ENCODE measurements at places on chromosomes 12 and 14.

GRCh38 chr14:30297876-30298795 is 260.8 kb upstream of the G2E3 start:
- no peak for DNase-seq

DNA sequence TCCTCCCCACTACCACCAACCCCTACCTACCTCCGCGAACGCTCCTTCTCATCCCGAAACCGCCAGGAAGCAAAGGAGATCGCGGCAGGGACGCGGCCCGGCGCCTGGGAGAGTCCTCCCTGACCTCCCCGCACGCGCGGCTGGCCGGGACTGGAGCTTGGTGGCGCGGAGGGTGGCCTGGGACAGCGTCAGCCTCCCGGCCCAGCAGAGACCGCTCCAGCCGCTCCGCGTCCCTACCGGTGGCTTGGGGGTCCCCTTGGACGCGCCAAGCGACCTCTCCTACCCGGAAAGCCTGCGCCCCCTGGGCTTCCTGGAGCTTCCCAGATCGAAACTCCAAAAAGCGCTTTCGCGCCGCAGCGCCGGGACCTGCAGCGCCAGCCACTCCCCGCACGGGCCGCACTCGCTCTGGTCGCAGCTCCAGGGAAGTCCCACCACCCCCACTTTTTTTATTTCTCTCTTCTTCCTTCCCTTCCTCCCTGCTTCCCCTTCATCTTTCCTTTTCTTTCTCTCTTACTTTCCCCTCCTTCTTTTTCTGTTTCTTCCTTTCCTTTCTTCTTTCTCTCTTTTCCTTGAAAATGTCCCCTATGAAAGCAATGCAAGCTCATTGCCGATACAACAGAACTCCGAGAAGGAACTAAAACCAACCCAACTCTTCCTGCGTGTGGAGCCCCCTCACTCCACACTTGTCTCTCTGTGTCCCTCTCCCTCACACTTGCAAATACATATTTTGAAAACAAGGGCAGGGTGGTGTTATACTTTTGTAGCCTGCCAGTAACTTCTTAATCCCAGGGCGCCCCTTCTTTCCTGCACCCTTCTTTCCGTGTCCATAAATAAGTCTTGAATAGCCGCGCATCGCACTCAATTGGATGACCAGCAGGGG is 3.8 kb downstream of the DIO3 start:
- no peak for DNase-seq

- no peak for DNase-seq
These were observed 526 bp upstream of the MRPL42 start for GRCh38 chr12:93466625-93467350.

DNA sequence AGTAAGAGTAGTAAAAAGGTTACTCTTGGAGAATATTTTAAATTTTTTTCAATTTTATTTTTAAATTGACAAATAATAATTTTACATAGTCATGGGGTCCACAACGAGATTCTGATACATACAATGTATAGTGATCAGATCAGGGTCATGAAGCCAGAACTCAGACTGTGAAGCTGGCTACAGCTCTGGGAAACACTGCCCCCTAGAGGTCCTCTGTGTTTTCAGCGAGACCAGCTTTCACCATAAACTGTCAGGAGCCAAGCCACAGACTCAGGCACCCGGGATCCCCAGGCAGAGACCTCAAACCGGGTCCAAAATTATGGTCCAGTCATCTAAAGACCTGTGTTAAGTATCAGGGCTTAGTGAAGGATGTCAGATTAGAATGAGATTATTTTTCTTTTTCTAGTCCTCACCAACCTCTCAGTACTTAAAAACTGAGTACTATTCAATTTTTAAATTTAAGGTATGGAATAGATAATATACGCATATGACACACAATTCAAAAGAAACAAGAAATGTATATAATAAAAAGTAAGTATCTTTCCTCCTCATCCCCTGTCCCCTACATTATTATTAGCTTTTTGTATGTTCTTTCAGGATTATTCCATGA is 397.1 kb downstream of the MDGA2 start:
- DNase-seq: peak; percentile 83

GRCh38 chr12:124365726-124366430 is 71.0 kb downstream of the RFLNA start:
- DNase-seq: no peak

DNA sequence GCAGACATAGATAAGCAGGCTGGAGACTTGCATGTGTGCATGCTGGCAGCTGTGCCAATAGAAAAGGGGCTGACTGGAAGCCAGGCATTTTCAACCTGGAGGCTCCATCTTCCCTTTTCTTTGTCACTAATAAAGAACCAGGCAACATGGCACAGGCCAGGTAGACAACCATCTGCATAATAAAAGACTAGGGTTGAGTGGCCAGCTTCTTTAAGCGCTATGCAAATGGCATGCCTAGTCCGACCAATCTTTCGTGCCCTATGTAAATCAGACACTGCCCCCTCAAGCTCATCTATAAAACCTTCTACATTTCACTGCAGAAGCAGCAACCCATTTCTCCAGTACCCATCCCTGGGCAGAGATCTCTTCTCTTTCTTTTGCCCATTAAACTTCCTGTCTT is 4.6 kb upstream of the KLRC1 start:
- DNase-seq: no peak

- DNase-seq: no peak
These were observed 12.2 kb upstream of the TESC start for GRCh38 chr12:117111386-117111785.

DNA sequence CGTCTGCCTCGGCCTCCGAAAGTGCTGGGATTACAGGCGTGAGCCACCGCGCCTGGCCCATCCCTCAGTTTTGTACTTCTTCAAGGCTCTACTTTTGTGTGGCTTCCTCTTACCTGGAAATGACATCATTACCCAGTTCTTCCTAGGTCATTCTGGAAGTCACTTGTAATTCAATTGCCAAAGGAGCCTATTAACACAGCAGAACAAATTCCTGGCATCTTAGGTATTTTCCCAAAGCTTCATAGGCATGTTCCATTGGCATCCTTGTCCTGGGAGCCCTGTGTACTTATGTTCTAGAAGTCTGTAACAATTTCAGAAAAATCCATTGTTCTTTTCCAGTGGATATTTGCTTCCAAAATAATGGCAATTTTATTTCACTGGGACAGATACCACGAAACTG is 60.6 kb downstream of the DAAM1 start:
- DNase-seq: no peak

DNA sequence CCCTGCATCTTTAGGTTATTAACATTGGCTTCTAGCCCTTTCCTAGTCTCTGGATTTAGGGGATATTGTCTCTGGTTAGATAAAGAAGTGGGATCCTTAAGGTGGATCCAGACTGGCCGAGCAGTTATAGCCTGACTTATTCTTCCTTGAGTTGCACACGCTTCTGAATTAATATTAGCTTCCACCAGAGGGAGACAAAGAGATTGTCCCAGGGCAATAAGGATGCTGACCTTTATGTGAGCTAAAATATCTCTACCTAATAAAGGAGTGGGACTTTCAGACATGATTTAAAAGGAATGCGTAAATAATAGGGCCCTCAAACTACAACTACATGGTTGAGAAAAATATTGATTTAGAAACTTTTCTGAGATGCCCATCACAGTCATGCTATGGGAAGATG is 139.7 kb downstream of the SLCO1B3 start:
- peak; percentile 61 for DNase-seq

DNA sequence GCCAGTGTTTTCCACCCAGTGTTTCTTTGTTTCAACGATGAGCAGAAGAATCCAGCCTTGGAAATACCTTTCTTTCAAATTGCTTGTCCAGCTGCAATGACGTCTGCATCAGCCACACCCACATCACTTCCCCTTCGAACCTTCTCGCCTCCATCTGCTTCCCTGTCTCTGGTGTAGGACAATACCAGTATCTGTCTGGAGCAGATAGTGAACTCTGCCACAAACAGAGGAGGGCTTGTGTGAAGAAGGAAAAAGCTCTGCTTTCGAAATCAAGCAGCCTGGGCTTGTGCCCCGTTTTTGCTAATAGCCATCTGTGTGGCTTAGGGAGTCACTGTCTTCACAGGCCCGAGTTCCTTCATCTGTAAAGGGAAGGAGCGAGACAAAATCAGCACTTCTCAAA is 415.4 kb downstream of the ZFP36L1 start:
- peak; percentile 85 for DNase-seq

DNA sequence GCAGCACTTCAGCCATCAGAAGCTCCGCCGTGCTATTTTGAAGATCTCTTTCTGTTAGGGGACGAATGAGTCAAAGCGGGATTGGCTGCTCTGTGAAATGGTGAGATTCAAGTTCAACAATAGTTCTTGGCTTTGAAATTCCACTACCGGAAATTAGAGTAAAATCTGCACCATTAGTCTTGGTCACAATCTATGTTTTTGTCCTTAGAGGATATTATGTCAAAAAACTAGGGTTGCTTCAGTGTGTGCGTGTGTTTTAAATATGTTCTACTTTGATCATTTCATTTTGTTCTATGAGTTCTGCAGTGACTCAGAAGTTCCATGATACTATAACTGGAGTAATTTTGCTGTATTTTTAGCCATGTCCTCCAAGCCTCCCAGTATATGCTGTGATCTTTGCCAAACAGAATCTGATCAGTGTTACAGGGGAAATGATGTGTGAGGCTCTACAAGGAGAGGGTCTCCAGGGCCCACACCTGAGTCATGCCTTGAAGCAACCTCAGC is 22.6 kb downstream of the GPHB5 start:
- DNase-seq: no peak

GRCh38 chr14:51394384-51394783 is 154.3 kb downstream of the TMX1 start:
- no peak for DNase-seq

- no peak for DNase-seq
These were observed 21.1 kb downstream of the BEGAIN start for GRCh38 chr14:100566119-100566518.

- DNase-seq: no peak
These were observed 14.0 kb upstream of the DPF3 start for GRCh38 chr14:72907886-72908285.

- DNase-seq: no peak
These were observed 95.7 kb downstream of the APAF1 start for GRCh38 chr12:98740751-98741150.

- DNase-seq: peak; percentile 85
These were observed 11.7 kb downstream of the TPCN1 start for GRCh38 chr12:113232840-113233585.

GRCh38 chr12:79690142-79690637 is 574 bp downstream of the PAWR start:
- no peak for DNase-seq

DNA sequence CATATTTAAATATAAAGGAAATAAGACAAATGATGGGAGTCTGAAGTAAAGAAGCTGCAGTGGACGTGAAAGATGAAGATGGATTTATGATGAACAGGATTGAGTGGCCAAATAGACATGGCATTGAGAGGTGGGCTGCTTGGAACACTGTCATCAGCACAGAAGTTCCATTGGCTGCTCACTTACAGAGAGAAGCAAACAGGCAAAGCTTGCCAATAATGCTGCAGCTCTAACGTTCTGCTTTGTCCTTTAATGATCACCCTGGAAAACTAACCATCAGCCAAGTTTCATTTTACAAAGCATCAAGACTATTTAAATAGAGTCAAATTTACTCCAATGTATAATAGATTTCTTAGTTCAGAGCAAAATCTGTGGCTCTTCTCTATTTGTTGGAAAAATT is 721.4 kb downstream of the TMTC2 start:
- no peak for DNase-seq

DNA sequence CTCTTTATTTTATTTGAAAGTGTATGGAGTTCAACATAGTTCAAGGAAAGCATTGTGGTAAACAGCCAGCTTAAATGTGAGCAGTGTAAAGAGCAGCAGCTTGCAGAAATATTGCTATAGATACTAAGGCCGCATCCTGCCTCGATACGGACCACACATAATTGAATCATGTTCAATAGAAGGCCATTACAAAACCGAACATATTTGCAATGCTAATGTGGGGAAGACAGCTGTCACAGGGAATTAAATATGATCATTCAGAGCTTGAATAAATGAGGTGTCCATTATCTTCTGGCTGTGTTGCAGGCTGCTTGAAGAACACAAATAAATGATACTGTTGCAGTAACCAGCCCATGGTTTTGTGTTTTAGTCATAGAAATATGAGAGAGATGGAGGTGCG is 173.2 kb downstream of the BRMS1L start:
- DNase-seq: no peak

- no peak for DNase-seq
These were observed 705.8 kb upstream of the USP15 start for GRCh38 chr12:61554268-61555008.

DNA sequence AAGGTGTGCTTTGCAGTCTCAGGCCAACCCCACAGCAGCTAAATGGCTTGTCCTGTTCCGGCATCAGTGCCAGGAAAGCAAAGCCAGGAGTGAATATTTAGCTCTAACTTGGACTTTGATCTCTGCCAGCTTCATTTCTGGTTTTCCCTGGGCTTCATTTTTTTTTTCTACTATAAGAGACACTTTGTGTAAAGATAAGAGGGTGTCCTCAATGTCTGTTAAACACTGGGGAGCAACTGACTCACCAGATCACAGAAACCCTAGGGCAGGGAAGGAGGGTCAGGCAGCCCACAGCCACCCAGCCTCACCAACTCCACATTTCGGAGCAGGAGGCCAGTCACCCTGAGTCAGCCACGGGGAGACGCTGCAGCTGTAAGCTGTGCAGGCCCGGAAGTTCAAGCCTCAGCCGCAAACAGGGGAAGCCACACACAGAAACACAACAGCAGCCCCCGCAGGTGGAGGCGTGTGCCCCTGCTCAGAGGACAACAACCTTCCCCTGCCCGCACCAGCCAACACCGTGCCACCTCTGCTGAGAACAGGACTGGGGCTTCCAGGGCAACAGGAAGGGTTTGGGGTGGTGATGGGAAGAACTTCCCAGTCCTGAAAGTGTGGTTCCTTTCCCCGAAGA is 6.3 kb downstream of the TNFRSF1A start:
- peak; percentile 88 for DNase-seq

GRCh38 chr12:118063576-118064391 is 2.8 kb upstream of the WSB2 start:
- DNase-seq: no peak

- peak; percentile 73 for DNase-seq
These were observed 173.8 kb upstream of the MIS18BP1 start for GRCh38 chr14:45426685-45427282.

DNA sequence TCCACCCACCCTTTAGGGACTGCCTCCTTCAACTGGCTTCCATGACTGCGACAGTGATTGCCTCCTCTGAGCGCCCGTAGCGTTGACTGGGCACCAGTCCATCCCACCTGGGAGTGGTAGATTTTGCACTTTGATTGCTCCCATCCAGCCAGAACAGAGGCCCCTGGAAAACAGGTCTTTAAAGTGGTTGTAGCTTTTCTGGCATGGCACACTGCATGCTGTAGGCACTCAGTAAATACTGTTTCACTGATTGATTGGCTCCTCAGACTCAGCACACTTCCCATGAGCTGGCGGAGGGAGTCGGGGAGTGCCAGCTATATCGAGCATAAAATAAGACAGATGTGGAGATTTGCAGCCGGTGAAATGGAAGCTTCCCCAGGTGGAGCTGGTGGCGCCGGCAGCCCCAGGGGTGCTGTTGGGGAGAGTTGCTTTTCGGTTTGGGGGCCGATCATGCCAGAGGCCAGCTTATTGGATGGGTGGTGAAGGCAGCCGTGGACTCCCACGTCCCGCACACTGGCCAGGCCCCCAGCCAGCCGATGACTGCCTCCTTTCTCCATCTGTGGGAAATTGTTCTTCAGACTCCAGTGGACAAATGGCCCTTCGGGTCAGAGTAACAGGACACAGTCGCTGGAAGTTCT is 200.2 kb downstream of the TSPAN9 start:
- no peak for DNase-seq

- DNase-seq: no peak
These were observed 167.7 kb upstream of the PLXNC1 start for GRCh38 chr12:93980711-93981110.

- no peak for DNase-seq
These were observed 9.8 kb downstream of the ACVRL1 start for GRCh38 chr12:51917041-51917590.
